Astrocyte of the cerebellum (primary cell): ENCODE measurements at places on chromosomes 16 and 17.

DNA sequence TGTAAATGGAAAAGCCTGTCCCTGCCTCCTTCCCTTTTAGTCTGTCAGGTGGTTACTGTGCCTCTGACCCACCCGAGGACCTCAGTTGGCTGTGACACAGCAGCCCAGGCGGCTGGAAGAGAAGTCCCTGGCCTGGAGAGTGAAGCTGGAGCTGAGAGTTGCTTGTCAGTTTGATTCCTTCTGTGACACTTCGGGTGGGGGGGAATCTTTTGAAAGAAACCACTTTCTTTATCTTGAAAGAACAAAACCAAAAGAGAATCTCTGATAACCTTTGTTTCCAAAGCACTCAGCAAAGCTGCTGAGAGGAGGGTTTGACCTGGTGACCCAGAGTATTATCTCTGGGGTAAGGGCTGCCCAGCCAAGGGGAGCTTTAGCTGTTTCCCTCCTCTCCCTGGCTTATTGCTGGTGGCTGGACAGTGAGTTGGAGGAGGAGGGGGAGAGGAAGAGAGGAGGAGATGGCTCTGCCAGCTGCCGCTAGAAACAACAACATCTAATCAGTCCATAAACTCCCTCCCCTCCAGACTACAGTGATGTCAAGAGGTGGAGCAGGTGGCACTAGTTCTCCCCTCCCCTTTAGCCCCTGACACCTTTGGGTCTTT lies 34.0 kb downstream of the YPEL2 start:
- no peak for DNase-seq

GRCh38 chr17:36703860-36704266 lies 102.5 kb downstream of the MRM1 start:
- no peak for DNase-seq

- DNase-seq = no peak
Measured at GRCh38 chr16:66093191-66093590, 273.3 kb upstream of the CDH5 start.

GRCh38 chr17:32488604-32489180 lies 1.9 kb downstream of the CDK5R1 start:
- no peak for DNase-seq

DNA sequence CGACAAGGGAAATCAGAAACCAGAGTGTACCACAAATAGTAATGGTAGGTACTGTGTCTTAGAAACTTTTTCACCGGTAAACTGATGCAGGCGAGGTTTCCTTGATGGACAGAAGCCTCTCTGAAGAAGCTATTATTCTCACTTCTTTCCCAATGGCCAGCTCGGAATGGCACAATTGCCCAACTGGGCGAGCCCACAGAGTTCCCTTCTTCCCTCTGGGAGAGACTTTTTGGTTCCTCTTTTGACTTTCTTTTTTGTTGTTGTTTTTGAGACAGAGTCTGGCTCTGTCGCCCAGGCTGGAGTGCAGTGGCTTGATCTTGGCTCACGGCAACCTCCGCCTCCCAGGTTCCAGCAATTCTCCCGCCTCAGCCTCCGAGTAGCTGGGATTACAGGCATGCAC lies 16.9 kb downstream of the SLC43A2 start:
- no peak for DNase-seq
